ENCODE measurements at places on chromosomes 16 and 17. TPM values are rescaled to one million over a fixed set of nuclear protein-coding genes. Genes with fewer than 3 reads are reported as not detected.

DNA sequence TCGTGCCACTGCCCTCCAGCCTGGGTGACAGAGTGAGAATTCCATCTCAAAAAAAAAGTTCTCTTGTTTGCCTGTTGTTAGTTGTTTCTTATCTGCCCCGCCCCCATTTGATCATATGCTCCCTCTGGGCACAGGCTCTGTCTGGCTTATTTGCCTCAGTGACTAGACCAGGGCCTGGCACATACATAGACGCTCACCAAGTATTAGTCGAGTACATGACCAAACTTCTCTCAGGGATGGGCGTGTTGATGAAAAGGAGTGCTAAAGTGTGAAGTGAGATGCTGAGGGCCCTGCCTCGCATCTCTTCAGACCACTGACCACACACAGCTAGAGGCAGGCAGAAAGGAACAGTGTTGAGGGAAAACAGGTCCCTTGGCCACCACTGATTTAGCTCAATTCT, 3.3 kb upstream of the HELZ start:
- no peak for DNase-seq

Gene TMEM100
- 0.54 TPM for total RNA-seq

DNA sequence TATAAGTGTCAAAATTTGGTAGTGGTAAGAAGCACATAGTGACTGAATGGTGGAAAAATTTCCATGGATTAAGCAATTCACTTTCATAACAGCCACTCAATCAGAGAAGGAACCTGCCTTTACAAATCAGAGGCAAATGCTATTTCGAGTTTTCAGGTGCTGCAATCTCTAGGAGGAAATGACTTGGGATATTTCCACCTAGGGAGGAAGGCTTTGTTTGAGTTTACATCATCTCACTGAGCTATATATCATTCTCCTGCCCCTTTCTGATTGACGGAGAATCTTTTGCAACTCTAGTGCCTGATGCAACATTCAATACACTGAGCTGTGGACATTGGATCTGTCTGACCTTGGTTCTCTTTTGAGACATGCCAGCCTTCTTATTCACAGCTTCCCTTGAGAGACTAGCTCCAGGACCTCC, 26.3 kb downstream of the MARCHF10 start:
- no peak for DNase-seq

DNA sequence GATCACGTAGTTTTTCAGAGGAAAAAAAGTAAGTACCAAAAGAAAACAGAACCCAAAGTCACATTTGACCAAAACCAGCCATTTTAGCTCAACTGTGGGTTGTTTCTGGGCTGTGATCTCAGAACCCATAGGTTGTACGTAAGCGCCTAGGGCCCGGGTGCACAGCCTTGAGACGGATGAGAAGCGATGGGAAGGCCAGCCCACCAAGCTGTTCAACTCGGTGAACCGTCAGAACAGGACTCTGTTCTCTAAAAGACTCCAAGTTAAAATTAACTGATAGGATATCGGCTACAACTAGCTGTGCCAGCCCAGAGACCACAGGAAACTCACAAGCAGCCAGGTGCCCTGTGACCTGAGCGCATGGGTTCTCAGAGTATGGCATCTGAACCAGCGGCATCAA, 28.3 kb downstream of the USP22 start:
- DNase-seq: no peak
